CD4-positive, CD25-positive, alpha-beta regulatory T cell (primary cell): ENCODE measurements at places on chromosomes 7 and 10.

DNA sequence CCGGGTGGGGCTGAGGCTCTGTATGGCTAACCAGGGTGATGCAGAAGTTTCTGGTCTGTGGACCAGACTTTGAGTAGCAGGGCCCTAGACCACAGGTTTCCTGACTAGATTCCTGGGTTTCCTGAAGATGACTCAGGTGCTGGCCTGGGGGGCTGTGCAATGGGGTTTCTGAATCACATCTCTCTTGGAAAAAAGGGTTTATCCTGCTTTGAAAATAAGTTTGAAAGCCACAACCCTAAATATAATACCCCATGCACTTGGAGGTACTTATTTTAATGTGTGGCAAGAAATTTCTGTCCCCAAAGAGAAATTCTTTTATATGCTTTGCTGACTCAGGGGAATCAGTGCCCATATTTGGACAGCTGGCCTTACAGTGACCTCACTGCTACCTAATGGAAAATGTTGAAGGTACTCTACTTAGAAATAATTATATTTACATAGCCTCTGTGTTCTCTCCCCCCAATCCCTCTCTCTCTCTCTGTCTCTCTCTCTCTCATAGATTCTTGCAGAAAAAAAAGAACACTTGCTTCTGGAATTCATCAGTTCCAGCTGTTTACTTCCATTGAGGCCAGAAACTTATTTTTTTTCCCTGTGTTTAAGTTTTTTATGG is 184.4 kb upstream of the LYZL2 start:
- DNase-seq: no peak

GRCh38 chr7:155237297-155237696 is 60.4 kb upstream of the INSIG1 start:
- no peak for DNase-seq

- DNase-seq: no peak
These were observed 102.6 kb downstream of the PARP12 start for GRCh38 chr7:139960157-139960556.

DNA sequence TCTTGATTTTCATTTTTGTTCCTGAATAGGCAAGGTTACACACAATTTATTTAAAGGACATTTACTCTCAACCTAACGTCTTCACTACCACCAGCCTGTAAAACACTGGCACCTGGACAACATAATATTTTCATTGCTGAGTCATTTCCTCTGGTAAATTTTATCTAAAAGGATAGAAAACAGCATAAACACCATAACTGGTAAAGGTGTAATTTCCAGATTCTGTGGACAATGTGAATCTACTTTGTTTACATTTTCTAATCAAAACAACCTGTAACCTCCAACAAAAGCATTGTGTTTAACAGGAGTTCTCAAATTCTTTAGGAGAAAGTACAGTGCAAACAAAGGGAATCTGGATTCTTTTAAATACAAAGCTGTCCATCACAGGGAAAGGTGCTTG is 472.0 kb upstream of the AKR1E2 start:
- DNase-seq: peak; percentile 7

GRCh38 chr10:102508506-102508905 is 4.7 kb downstream of the SUFU start:
- DNase-seq: no peak

DNA sequence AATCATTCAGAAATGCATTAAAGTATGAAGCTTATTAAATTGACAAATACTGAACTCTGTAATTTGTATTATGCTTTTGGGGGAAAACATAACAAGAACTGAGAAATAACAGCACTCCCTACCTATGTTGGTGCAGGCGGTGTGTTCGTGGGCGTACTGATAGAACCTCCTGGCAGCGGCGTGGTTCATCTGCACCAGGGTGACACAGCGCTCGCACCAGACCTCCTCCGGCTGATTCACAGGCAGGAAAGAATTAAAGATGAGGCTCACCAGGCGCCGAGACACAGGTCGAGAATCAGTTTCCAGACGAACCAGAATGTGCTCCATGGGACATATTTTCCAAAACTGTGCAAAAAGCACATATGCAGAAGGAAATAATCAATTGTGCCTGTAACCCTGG is 40.2 kb downstream of the NCAPG2 start:
- no peak for DNase-seq

- DNase-seq: no peak
These were observed 32.8 kb downstream of the CCNY start for GRCh38 chr10:35369049-35369611.

DNA sequence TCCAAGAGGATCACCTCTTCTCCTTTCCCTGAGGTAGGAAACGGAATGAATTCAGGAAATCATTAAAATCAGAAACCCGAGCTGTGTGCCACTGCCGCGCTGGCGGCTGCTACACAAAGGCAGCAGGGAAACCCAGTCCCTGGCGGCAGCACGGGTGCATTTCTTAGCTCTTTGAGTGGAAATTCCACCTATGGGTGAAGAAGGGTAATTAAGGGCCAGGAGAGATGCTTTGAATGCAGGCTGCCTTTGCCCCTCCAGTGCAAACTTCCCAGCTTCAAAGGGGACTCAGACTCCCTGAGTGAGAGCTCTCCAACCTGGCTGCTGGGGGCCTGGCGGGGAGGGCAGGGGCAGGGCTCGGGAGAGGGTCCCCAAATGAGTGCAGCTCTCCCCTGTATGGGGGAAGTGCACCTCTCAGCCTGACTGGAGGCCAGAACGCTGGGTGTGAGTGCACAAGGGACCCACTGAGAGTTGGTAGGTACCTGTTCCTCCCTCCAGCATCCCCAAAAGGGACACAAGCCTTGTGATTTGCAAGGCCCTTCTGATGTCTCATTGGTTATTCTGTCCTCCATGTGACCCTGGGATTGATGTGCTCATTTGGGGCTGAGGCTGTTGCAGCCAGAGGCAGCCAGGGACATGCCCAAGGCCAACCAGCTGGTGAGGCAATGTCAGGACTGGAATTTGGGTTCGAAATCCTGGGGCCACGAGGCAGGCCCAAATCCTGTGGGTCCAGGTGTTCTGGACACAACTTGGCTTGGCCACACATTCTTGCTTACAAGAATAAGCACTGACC is 16.3 kb upstream of the ZMIZ1 start:
- DNase-seq: peak; percentile 39

DNA sequence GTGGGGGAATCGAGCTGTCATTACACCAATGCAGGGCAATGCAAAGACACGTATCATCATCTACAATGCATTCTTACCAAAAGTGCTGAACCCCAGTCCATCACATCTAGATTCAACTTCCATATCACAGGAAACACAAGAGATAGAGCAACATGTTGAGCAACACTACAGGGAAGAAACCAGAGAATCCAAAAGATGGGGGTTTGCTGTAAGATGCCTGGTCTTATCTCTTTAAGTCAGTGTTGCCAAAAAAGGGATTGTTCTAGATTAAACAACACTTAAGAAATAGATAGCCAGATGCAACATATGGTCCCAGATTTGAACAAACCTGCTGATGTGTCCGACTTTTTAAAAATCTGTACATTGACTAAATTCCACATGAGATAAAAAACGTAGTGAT is 315.6 kb upstream of the IMMP2L start:
- DNase-seq: no peak

GRCh38 chr7:40133561-40134427 is 628 bp downstream of the MPLKIP start:
- DNase-seq: no peak

DNA sequence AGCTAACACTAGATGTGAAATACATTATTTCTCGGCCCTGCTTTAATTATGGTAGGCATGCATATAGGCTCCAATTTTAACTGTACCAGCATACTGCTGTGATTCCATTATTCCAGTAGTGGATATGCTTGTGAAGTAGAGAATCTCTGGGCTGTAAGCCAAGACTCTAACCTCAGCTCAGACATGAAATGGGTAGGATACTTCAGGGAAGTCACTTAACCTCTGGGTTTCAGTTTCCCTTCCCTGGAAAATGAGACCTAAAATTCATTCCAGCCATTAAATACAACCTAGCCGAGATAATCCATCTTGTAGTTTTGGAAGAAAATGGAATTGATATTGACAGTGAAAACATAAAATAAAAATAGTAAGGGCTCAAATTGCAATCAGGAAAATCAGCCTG is 59.6 kb upstream of the TRIL start:
- DNase-seq: no peak

GRCh38 chr10:61157182-61157581 is 213.2 kb upstream of the RHOBTB1 start:
- no peak for DNase-seq

GRCh38 chr7:33882950-33883670 is 22.2 kb upstream of the BMPER start:
- DNase-seq: no peak

DNA sequence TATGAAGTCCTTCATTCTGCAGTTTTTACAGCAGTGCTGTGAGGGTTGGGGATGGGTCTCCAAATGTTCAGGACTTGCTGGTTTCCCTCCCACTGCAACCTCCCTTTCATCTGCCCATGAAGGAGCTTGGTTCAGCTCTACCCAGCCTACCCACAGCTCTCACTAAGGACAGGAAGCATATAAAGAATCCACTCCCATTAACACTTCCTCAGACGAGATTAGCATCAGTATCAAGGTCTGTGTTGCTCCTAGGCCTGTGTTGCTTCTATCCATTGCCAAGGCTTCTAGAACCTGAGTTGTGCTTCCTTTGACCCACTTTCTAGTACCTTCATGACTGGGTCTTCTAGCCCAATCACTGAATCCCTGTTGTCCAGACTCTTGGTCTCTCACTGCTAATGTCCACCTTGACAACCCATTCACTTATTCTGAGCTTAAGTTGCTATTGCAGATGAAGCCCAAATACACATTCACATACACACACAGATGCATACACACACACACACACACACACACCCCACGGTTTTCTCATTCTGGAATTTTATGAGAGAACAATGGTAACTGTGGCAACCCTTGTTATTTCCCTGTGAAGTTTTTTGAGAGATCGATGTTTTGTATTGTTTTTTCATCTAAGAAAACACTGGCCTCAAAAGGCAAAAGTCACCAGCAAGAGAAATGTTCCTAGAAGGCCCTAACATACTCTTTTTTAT is 248.1 kb downstream of the MTERF1 start:
- no peak for DNase-seq
